Stimulated activated CD8-positive, alpha-beta memory T cell treated with anti-CD3 and anti-CD28 coated beads, Interleukin-15, amount 100 ng/mL, for 4 hours (primary cell): ENCODE measurements at places on chromosomes 12 and 14.

DNA sequence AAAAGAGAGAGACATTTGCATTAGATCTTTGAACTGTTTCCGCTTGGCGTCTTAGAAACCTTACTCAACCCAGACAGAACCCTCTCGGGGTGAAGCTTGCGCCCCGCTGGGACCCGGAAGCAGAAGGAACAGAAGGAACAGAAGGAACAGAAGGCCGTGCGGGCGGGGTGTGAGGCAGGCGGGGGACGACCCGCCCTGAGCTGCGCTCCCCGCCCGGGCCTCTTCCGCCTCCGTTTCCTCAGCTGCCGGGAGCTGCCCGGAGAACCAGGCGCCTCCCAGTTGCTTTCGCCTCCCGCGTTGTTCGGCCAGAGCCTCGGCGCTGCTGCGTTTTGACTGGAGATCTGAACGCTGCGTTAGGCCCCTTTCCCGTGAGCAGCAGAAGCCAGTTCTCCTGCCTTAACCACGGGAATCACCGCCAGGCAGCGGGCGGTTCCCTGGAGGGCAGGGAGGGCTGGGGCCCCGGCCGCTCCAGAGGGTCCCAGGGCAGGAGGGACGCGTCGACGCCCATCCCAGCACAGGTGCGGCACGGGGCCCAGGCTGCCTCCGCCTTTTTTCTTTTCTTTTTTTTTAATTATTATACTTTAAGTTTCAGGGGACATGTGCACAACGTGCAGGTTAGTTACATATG lies 19.3 kb upstream of the MMP17 start:
- DNase-seq: no peak

DNA sequence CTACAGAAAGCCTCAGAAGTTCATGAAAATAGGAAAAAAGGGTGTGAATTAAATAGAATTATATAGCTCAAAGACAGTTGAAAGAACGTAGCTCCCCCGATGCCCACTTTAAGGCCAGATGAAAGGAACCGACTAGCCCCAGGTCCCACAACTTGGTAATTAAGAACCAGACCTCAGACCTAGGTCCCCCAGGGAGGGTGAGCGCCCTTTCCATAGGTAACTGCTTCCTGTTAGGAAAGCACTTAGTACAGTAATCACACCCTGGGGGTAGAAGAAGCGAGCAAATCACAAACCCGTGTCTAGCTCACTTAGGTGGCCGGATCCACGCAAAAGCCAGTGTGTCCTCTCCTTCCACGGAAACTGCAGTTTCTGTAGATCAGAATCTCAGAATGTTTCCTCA lies 77.1 kb downstream of the PLXNC1 start:
- DNase-seq: no peak

DNA sequence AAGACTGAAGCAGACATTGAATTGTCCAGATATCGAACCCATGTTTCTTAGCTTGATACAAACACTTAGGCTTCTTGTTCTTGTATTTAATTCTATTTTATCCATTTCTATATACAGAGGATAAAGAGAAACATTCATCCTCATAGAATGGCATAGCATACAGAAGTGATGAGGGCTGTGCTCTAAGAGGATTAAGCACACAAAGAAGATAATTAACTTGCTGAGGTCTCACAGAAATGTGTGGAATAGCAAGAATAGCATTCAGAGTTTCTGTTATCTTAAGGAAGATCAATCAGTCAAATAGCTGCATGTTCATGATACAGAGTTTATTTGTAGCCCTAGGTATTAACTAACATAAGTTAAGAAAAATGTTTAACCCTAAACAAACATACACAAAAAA lies 27.3 kb upstream of the STRAP start:
- DNase-seq: no peak

DNA sequence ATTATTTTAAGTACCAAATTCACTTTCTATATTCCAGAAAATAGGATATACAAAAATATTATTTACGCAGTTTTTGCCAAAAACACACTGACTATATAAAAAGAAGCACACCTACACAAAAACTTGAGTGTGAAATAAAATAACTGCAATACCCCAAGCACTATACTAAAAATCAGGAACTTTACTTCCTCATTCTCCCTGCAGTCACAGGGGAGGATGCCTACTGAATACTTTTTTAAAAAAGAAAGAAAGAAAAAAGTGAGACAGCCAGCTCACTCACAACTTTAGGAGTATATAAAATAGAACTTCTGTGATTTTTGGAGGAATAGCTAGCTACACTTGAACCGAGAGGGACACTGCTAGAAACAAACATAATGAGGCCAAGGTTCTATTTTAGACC lies 12.2 kb downstream of the RPS6KA5 start:
- DNase-seq: no peak

GRCh38 chr14:61733972-61734371 lies 28.2 kb upstream of the SNAPC1 start:
- DNase-seq: no peak

DNA sequence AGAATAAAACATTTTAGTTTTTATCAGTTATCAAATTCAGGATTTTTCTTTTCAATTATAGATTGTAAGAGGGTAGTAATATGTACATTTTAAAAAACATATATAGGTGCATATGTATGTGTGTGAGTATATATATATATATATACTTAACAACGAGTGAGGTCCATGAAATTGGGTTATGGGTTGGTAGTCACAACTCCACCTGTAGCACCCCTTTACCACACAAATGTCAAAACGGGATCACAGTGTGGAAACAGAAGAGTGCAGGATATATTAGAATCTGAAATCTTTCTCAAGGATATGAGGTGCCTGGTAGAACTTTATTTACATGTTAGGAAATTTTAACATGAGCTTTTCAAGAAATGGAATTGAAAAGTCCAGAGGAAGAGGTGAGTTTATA lies 31.3 kb downstream of the MIA2 start:
- DNase-seq: no peak

DNA sequence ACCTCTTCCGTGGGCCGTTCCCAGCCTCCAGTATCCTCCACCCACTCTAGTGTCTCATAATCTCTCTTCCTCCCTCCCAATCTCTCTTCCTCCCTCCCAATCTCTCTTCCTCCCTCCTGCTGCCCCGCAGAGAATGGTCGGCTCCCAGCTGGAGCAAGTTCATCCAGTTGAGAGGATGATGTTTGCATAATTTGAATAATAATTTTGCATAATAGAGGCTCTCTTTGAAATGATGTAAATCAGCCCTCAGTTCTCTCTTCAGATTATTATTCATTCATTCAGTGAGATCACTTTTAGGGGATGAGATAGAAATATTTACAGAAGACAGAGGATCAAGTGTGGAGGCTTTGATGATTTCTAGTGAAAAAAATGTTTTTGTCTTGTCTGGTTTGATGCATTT lies 125.0 kb downstream of the PTPN11 start:
- DNase-seq: no peak

DNA sequence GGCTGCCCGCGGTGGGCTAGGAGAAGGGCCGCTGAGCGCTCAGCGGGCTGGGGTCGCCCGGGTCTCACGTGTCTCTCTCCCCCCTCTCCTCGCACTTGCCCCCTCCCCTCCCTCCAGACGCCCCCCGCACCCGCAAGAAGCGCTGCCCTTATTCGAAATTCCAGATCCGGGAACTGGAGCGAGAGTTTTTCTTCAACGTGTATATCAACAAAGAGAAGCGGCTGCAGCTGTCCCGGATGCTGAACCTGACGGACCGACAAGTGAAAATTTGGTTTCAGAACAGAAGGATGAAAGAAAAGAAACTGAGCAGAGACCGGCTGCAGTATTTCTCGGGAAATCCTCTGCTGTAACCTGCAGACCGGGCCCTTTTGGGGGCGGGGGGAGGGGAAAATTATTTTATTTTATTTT lies 314 bp upstream of the HOTAIR start:
- no peak for DNase-seq

GRCh38 chr12:102479099-102479885 lies 1.1 kb downstream of the IGF1 start:
- no peak for DNase-seq

- no peak for DNase-seq
Observed at GRCh38 chr14:37406095-37406494, 189.0 kb downstream of the FOXA1 start.

DNA sequence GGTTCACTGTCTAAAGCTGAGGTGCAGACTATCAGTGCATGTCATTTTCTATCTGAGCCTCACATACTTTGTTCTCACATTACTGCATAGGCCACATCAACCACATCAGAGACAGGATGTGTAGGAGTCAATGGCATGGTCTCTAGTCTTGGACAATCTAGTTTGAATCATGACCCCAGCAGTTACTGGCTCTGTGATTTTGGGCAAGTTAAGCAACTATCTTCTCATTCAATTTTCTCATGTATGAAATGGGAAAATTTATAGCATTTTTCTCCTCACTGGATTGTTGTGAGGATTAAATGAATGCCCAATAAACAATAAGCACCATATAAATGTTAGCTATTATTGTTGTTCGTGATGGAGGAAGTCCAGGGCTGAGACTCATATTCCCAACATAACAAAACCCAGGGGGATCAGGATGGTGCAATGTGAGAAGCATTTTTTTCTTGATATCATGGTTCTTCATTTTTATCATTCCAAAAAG lies 432.6 kb downstream of the LRIG3 start:
- DNase-seq: no peak

- no peak for DNase-seq
Observed at GRCh38 chr14:61296719-61297502, 15.8 kb upstream of the TMEM30B start.

DNA sequence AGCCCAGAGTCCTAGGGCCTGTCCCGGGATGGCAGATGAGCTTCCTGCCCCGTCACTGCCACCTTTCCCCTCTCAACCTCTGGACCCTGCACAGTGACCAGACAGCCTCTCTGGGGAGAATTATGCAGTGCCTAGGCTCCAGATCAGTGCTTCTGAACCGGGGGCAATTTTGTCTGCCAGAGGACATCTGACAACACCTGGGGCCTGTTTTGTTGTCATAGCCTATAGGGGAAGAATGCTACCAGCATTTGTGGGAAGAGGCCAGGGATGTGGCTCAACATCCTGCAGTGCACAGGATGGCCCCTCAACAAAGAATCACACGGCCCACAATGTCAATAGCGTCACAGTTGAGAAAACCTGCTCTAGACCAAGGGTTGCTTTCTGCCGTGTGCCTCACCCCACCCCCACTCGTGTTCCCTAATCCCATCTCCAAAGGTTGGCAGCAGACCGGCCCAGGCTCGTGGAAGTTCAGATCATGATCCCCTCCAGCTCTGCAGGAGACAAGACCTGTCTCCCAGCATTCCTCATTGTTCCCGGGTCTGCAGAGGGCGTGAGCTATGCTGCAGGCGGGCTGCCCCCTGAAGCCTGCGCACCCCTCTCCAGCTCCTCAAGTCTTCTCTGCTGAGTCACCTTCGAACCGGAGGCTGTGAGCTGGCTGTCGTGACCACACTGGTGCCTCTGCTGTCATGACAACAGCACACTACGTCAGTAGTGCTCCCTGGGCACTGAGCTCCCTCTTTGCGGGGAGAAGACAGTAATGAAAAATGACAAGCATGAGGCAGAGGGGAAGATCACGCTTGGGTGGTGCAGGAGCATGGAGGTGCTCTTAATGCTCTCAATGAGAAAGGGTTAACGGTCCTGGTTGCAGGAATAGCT lies 2.0 kb upstream of the GAPDH start:
- peak; percentile 72 for DNase-seq

DNA sequence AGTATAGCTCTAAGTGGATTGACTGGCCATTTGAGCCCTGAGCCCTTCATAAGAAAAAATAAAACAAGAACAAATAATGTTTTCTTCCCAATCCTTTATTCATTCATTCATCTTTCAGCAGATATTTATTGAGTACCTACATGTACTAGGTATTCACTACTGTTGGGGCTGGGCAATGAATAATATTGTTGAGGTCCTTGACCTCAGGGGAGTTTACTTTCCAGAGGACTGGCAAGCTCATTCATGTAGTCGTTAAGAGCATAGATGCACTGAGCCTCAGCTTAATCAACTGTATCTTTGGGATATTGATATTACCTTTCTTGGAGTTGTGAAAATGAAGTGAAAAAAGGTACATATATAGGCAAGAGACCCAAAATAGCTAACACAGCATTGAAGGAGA lies 7.6 kb downstream of the CFAP54 start:
- no peak for DNase-seq

- no peak for DNase-seq
Observed at GRCh38 chr12:80086025-80086424, 13.3 kb upstream of the OTOGL start.

DNA sequence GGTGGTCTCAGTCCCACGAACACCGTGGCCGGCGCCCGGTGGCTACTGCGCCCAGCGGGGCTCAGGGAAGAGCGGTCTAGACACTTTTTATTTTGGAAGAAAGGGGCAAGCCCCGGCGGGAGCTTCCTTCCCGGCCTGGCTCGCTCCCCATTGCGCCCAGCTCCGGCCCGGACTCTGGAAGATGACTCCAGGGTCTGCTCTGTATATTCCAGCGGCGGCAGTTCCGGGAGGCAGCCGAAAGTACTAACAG lies 225.1 kb upstream of the CRY1 start:
- DNase-seq: no peak

DNA sequence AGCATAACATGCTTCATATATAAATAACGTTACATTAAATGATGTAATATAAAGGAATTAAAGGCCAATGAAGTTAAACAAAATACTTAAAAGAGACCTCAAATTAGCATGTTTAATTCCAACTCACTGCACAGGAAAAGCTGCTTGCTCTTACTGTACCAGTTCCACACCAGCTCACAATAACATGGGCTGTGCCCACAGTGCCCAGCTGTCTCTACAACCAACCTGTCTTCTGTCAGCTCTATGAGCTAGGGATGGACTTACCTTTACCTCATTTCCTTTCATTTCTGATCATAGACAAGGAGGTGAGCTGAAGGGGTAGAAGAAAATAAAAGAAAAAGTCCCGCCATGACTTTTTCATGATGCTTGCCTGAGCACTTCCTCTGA lies 64.8 kb downstream of the NKX2-1 start:
- DNase-seq: no peak
